Dorsolateral prefrontal cortex (tissue), 122 donors: ENCODE measurements at places on chromosomes 16 and 17.

- DNase-seq = no peak
Observed at GRCh38 chr16:87123356-87124001, 193.7 kb downstream of the C16orf95 start.

GRCh38 chr16:28166394-28167208 is 45.2 kb downstream of the XPO6 start:
- DNase-seq = no peak

DNA sequence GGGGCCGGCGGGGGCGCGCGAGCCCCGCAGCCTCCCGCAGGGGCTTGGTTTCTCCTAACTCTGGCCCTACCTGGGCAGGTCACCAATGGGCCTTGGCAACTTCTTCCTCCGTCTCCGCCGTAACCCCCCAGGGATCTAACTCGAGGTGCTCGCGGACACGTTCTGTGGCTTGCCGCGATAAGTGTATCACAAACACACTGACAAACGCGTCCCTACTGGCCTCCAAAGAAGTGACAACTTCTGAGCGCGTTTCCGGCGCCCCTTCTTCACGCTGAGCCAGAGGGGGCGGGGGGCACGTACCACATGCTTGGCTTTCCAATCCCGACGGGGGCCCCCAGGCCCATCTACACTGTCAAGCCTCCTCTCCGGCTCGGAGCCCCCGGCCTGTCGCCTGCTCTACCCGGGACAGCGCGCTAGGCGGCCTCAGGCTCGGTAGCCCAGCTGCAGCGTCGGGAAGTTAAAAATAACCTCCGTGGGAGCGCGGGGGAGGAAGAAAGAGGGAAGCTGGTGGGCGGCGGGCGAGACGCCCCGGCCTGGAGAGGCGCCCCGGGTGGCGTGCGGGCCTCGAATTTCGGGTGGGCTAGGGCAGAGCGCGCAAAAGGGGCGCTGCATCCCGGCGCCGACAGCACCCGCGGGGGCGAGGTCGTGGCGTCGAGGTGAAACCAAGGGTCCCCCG is 725 bp upstream of the SPHK1 start:
- DNase-seq = no peak

GRCh38 chr17:27993723-27994310 is 48.7 kb upstream of the NLK start:
- no peak for DNase-seq

- DNase-seq = no peak
Observed at GRCh38 chr16:63702981-63703590, 1418.8 kb downstream of the CDH11 start.

GRCh38 chr17:4766723-4767122 is 5.0 kb upstream of the TM4SF5 start:
- DNase-seq = no peak

GRCh38 chr17:71995590-71995989 is 125.2 kb upstream of the SOX9 start:
- DNase-seq = no peak

DNA sequence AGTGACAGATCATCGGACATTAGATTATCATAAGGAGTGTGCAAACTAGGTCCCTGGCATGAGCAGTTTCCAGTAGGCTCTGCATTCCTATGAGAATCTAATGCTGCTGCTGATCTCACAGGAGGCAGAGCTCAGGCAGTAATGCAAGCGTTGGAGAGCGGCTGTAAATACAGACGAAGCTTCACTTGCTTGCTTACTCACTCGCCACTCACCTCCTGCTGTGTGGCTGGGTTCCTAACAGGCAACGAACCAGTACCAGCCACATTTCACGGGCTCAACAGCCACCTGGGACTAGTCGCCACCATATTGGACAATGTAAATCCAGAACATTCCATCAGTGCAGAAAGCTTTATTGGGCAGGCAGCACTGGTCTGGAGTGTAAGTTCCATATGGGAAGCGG is 7.7 kb downstream of the JPH3 start:
- no peak for DNase-seq

DNA sequence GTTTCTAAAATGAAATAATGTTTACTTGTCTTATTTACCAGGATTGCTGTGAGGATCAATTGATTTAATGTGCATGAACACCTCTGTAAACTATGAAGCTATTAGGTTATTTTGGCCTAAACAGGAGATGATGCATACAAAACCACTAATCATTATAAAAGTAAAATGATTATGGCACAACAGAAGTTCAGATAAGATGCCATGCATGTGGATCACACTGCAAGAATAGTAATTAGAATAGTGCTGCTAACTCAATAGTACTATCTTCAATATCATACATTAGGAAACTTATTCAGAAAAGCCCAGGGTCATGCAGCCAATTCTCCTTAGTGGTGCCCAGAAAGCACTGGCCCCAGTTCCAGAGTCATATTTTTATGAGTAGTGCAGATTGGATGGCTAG is 66.9 kb downstream of the TMEM100 start:
- no peak for DNase-seq

DNA sequence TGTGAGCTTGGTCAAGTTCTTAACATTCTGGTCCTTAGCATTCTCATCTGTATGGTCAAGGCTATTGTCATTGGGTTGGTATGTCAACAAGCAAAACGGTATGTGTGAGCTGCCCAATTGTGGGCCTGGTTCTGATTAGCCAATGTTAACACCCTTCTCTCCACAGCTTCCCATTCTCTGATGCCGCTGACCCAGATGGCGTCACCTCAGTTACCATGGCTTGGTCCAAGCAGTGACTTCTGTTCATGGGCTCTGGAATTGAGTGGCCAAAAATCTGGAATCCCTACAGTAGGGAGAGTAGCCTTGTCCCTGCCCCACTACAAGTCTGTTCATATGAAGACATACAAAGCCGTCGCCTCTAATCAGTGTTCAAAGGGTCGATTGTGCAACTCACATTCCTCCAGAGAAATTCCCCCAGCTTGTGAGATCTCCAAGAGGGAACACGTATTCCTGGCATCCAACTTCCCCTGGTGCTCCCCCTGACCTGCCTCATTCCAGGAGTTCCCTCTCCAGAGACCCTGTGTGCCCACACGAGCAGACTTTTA is 15.8 kb downstream of the TMEM98 start:
- no peak for DNase-seq

DNA sequence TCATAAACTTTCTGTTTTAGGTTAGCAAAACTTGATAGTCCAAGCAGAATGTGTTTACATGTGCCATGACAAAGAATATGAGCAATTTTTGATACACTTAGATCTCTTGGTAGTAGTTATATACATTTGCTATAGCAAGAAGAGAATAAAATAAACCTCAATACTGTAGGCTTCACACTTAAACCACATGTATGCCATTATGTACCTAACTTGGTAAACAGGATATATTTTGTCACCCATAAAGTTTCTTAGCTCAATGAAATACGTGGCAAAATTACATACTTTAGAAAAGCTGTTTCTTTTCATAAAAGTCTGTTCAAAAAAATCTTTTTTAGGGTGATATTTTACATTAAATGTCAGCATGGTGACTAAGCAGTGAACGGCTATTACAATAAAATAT is 184.7 kb downstream of the MYO1D start:
- DNase-seq = no peak

GRCh38 chr17:71793518-71793917 is 327.3 kb upstream of the SOX9 start:
- DNase-seq = no peak

GRCh38 chr17:59424331-59424730 is 92.9 kb downstream of the YPEL2 start:
- DNase-seq = no peak

- no peak for DNase-seq
Observed at GRCh38 chr17:75774471-75774990, 9.5 kb upstream of the GALK1 start.

DNA sequence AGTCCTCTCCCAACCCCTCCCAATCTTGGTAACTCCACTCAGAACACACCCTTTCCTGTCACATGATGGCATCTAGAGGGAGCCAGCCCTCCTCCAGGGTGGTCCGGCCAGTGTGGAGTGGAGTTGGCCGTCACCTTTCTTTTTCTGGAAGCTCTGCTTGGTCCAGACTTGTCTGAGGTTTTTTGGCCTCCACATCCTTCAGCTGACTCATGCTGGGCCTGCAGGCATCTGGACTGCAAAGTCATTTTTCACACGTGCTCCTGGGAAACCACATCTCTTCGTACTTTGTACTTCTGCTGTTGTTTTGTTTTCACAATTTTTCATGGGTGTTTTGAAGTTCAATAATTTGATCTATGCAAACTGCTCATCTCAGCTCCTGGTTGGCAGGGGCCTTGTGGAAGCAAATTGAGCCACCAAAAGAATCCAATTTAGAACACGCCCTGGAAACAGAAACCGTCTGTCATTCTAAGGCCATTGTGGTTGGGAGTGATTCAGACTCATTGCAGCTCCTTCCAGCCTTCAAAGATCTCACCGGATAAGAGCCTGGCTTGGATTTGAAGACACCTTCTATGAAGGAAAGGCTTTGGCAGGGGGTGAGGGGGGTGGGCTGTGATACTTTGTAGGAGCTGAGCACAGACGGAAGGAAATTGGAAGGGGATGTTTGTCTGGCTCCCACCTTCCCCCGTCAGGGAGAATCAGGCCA is 42.4 kb upstream of the NF1 start:
- DNase-seq = no peak

DNA sequence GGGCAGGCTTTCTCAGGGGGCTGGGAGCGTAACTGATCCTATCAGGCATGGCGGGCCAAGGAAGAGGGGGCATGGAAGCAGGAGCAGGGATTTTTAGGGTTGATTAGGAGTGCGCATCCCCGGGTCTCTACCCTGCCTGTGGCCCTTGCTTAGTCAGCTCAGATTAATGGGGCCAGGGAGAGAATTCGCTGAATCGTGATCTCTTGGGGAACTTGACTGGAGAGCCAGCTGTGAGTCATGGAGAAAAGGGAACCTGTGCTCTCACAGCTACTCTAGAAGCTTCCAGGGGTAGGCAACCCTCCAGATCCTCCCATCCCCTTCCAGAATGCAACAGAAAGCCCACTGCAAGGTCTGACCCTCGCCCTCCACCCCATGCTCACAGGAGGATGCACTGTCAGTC is 3.6 kb downstream of the FOXN1 start:
- no peak for DNase-seq

DNA sequence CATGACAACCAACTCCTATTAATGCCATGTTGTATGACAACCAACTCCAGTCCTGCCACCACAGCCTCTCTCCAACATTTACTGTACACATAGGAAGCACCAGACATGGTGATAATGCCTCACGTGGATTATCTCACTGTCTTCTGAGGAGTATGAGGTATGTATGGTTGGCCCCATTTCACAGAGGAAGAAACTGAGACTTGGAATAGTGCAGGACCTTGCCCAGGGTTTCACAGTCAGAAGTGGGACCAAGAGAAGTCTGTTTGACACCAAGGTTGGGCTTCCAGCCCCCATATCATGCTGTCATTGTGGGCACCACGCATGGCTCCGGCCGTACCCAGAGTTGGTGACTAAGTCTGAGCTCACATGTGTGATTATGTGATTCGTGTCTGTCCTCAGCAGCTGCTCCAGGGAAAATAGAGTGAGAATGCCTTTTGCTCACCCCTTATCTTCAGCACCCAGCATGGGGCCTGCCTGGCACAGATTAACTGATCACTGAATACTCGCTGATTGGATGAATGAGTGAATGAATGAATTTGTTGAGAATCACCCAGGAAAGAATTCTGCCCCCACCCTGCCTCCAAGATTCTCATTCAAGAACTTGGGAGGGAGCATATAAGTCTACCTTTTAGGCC is 204.1 kb upstream of the NLRP1 start:
- no peak for DNase-seq

GRCh38 chr16:76329106-76329505 is 51.9 kb downstream of the CNTNAP4 start:
- no peak for DNase-seq

DNA sequence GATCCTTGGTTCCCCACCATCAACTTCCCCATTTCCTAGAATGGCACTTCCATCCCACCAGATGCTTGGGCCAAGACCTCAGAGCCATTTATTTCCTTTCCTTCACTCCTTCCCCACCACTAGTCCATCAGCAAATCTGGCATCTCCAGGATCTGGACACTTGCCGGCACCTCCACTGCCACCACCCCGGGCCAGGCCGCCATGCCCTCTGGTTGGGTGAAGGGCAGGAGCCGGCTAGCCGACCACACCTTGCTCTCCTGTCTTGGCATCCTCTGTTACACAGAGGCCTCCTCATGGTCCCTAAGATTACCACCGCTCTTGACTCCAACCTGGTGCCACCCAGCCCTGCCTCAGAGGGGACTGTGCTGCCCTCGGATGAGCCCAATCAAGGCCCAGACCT is 104.5 kb downstream of the RMI2 start:
- DNase-seq = no peak

DNA sequence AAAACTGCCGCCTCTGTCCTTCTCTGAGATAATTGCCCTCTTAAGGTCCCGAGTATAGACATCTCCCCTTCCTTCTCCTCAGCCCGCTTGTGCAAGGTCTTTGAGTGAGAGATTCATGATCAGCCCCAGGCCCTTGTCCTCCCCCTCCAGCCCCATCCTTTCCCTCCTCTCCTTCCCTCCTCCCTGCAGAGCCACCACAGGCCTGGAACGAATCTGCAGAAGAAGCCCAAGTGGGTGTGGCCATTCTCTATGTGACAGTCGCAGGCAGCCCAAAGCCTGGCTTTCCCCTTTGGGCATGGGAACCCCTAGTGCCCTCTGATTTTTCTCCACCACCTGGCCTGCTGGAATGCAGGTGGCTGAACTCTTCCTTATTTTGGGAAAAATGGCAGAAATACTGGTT is 7.2 kb upstream of the NDRG4 start:
- no peak for DNase-seq

GRCh38 chr16:75758215-75758614 is 31.9 kb upstream of the CPHXL start:
- no peak for DNase-seq

DNA sequence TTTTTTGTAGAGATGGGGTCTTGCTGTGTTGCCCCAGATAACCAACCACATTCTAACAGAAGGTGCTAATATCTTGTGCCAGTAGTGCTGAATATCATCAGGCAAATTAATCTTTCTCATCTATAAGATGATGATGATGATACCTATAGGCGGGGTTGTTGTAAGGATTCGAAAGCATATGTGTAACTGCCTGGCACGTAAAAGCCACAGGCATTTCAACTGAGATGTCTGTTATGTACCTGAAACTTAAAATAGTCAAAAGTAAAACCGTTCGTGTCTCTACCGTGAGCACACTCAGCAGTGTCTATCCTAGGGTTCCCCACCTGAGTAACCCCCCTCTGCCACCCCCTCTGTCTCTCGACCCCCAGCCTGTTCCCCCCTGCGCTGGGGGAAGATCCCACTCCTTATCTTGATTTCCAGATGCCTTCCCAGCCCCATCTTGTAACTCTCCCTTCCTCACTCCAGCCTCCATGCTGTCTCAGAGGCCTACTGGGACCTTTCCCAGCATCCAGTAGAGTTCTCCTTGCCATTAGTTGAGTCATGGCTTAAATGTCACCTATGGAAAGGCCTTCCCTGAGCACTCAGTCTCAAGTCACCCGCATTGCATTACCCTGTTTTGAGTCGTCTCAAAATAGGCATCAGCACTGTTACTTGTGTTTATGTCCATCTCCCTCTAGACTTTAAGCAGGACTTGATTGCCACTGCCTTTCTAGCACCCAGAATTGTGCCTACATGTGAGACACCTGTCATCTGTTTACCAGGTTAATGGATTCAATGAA is 34.1 kb downstream of the CDRT15 start:
- no peak for DNase-seq
